ENCODE measurements at places on chromosomes 16 and 17.

- DNase-seq: no peak
Observed at GRCh38 chr17:45132320-45132571, at the start of gene PLCD3. PLCD3 (minus strand) TSS chr17:45132515; CDS start chr17:45132410, 105 bp downstream.

DNA sequence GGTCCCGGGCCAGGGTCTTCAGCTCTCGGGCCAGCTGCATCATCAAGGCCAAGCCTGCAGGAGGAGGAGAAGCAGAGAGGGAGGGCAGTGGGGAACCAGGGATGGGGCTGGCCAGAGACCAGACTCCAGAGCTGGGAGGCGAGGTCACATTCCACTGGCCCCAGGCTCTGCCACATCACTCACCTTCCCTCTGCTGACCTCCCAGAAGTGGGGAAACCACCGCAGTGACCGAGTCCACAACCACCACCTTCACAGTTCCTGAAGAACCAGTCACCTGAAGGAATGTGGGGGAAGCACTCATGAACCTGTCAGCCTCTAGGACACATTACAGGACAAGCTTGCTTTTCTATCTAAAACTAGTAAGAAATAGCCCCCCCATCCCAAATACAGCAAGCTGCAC, 16.4 kb downstream of the RAD51D start:
- no peak for DNase-seq

- DNase-seq: no peak
Observed at GRCh38 chr17:63571632-63572310, 21.5 kb downstream of the DCAF7 start.

DNA sequence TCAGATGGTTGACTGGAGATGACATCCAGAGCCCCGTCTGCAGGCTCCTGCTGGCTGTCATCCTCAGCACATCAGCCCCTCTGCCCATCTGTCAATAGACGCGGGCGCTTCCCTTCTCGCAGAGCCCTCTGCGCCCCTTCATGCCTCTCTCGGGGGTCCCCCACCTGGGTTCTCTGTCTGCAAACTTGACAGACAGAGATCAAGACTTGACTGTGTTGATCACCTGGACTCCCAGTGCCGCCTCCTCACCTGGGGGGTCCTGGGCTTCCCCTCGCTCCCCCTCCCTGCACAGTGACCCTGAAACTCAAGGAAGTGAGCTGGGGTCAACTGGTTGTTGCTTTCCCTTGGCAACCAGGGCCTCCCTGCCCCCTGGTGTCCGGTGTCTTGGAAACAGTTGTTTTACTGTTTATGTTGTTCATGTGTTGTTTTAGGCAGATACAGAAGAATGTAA, 31.9 kb downstream of the RNF213 start:
- no peak for DNase-seq

DNA sequence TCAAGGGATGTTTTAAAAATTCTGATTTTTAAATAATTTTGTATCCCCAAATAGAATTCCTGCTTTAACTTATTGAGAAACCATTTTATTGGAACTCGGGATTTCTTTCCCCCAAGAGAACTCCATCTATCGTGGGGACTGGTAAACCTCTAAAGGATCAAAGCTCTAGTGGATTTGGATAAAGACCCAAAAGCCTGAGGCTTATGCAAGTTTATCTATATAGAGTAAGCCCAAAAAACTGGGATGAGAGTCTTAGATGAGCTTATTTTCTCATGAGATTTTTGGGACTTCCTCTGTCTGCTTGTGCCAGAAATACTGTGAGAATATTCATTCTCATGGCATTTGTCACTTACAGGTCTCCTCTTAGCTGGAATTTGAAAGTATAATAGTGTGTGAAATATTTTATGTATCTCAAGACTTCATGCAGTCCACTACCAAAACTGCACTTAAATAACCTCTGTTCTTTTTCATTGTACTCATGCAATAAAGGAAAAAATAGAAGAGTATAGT, 333.1 kb downstream of the BCAS3 start:
- DNase-seq: no peak

DNA sequence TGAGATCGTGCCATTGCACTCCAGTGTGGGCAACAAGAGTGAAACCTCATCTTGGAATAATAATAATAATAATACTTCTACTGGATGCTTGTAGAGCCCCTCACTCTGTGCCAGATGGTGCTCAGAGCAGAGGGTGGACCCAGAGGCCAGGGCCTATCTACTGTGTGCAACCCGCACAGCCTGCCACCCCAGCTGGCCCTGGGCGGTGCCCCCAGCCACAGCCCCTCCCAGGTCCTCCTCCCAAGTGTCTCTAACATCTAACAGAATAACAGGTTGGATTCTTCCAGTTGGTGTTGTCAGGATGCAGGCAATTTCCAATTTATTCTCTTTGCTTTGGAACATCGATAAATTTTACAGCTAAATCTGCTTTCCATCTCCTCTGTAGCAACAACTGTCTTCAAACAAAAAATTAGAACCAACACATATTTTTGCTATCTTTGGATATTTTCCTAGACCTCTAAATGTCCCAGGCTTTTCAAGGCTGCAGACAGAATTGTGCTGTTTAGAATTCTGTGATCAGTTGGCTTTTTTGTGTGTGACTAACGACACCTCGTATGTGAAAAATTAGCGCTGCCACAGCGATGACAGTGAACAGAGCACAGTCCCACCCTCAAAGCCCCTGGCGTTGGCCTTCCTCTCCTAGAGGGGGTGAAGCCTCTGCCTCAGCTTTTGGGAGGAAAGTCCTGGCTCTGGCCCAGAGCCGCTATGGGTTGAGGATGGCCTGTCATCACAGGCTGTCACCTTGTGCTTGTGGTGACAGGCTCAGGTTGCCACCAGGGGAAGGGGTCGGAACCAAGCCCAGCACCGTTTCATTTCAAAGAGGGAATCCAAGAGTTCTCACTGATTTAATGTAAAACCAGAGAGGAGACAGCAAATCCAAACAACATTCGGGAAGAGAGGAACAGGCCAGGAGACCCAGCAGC, 7.6 kb upstream of the EVPL start:
- no peak for DNase-seq

DNA sequence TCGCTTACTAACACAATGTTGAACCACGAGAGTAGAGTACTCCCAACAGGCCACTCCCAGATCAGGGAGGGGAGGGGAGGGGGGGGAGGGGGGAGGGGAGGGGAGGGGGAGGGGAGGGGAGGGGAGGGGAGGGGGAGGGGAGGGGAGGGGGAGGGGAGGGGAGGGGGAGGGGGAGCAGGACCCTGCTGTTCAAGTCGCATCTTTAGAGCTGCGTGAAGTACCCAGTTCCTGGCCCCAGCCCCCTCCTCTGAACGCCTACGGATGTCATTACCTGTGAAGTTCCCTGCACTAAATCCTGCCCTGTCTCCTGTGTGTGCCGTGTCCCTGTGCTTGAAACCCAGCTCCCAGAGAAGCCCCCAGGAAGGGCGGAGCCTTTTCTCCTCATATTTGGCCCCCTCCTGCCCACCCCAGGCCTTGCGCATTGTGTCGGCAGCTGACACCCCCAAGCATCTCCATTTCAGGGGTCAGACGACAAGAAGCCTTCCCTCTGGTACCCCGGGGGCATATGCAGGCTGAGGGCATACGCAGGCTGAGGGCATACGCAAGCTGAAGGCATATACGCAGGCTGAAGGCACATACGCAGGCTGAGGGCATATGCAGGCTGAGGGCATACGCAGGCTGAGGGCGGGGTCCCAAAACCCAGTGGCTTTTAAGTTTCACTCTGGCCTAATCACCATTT, 330.2 kb downstream of the C16orf95 start:
- DNase-seq: no peak

DNA sequence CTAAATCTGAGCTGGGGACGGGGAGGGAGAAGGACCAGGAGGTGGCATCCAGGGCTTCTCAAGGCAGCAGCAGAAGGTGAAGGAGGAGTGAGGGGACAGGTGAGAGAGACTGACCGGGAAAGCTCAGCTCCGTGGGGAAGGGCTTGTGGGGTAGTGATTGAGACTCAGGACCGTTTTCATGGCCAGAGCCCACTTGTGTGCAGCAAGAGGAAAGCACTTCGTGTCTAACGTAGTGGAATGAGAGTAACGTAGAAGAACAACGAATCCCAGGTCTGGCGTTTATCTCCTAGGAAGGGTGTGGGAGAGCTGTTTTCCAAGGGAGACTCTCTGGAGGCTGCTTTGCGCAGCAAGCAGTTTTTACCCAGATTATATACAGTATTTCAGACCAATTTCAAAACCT, 1.3 kb upstream of the CDH3 start:
- no peak for DNase-seq

- no peak for DNase-seq
Observed at GRCh38 chr16:67657751-67658518, 2.1 kb downstream of the ACD start.

- DNase-seq: no peak
Observed at GRCh38 chr16:50476486-50477255, 71.5 kb upstream of the NKD1 start.

- DNase-seq: no peak
Observed at GRCh38 chr17:50381920-50382319, 8.9 kb downstream of the EME1 start.

DNA sequence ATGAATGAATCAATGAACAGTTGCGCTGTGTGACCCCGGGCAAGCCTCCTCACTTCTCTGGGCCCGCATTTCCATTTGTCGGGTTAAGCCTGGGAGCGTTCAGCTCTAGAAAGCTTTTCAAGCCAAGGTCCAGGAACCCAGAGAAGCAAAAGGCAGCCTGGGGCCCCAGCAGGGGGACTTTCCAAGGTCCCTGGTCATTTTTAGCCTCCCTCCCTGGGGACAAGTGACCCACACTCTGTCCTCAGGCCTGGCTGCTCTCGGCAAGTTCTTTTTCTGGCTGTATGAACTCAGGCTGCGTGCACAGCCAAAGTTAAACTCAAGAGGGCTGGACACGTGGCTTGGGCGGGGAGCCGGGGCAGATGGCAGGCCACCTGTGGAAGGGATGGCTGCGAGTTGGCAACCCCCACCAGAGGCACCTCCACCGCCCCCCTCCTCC, 41.4 kb upstream of the CIBAR2 start:
- DNase-seq: no peak
